ENCODE measurements at places on chromosomes 6 and 20. TPM values are rescaled to one million over a fixed set of nuclear protein-coding genes. Genes with fewer than 3 reads are reported as not detected.
A peak's percentile ranks its signal among the peaks of the same experiment; 100 is the strongest.

DNA sequence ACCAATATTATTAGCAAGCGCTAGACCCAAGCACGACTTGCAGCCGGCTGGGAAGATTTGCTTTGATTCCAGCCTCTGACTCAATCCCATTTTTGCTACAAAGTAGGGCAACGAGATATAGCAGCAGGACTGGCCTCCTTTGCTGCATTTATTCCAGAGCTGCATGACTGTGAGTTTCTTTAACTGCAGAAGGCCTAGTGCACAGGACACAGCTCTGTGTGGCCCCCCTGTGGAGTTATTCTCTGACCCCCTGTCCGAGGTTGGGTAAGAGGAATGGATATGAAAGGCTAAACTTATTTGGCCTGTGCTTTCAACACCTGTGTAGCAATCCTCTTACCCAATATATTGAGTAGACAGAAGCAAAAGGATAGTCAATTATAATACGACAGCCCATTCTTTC, 133.3 kb upstream of the SPTLC3 start:
- no peaks in the 10 kb centered on the region for H3K4me1 ChIP-seq
- H3K4me3 ChIP-seq, result no peak overlapping the region
- H3K27ac ChIP-seq, result no peak overlapping the region
- H3K27me3 ChIP-seq, result no peaks in the 10 kb centered on the region
- DNase-seq, result peak; percentile 35

Gene GNMT
- 7.0 TPM for total RNA-seq

Gene SCUBE3
- total RNA-seq, result not detected

DNA sequence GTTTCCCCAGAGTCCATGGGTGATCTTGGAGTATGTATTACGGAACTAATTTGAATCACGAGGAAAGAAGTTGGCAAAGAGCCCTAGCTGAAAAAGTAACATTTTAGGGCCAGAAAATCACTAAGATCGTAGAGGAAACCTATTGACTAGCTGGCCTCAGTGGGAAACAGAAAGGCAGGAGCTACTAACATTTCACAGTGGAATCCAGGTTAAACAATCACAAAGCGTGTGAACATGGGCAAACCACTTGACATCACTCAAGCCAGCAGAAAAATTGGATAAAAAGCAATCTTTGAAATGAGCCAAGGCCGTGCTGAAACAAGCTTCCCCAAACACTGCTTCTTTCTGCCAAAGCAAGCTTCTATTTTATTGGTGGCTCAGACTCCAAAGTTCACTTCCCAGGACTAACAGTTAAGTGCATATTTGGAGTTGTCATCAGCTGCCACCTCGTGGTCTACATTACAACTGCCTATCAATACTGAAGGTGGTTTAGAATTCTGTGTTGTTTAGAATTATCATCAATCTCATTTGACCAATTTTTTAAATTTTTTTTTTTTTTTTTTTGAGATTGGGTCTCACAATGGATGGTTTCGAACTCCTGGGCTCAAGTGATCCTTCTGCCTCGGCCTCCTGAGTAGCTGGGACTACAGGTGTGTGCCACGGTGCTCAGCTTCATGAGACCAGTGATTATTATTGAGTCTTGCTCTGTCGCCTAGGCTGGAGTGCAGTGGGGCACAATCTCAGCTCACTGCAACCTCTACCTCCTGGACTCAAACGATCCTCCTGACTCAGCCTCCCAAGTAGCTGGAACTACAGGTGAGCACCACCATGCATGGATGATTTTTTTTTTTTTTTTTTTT, 10.6 kb downstream of the RPS10 start:
- peak; percentile 99 for DNase-seq
- peaks cover 16% of the 10 kb centered on the region for H3K36me3 ChIP-seq
- H3K27ac ChIP-seq, result peak overlapping the region; percentile 82
- peaks cover 49% of the 10 kb centered on the region for H3K4me1 ChIP-seq
- H3K4me3 ChIP-seq, result peak overlapping the region; percentile 42
- H3K27me3 ChIP-seq, result no peaks in the 10 kb centered on the region

DNA sequence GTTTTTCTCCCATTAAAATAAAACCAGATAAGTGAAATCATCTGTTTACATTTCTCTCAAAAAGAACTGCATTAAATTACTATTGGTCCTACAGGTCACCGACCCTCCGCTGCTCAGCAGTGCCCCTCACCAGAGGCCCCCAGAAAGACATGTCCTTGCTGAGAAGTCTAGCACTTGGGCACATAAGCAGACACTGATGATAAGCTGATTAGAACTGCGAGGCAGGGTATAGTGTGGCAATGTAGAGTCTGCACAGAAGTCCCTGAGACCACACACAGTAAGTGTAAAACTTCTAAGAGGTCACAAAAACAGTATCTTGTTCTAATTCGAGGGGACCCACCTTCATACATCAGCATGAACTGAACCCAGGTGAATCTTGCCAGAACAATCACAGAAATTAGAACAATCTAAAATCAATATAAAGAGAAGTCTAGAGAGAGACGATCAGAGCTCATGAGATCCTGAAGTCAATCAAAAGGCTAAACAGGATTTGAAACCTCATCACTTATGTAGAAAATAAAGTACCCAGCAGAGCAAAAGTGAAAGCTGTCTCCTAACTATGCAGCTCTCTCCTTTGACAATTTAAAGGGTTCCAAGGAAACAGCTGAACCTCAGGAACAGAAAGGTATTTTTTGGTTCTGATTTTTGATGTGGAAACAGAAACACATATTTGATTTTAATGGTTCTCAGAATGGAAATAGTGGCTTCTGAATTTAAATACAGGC, 182.9 kb downstream of the PTPRT start:
- H3K27me3 ChIP-seq, result no peaks in the 10 kb centered on the region
- no peak overlapping the region for H3K27ac ChIP-seq
- no peaks in the 10 kb centered on the region for H3K36me3 ChIP-seq
- H3K4me3 ChIP-seq, result no peak overlapping the region
- DNase-seq, result no peak

GRCh38 chr20:23362392-23363256, 642 bp downstream of the GZF1 start:
- H3K4me3 ChIP-seq, result peak overlapping the region; percentile 92
- peaks cover 17% of the 10 kb centered on the region for H3K36me3 ChIP-seq
- peak; percentile 46 for DNase-seq
- peaks cover 66% of the 10 kb centered on the region for H3K4me1 ChIP-seq
- H3K27ac ChIP-seq, result peak overlapping the region; percentile 72

DNA sequence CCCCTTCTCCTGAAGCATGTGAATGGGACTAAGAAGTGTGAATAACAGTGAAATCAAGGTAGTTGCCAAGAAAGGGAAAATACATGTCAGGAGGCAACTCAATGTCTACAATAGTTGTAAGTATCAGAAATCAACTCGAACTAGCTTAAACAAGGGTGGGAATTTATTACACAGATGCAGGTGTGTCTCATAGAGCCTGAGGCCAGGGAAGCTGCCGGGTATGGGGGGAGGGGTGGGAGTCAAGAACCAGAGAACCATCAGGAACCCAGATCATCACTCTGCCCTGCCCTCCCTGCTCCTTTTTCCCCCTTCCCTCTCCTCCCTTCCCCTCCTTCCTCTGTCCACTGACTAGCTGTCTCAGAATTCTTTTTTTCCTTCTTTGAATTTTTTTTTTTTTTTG, 34.9 kb upstream of the BMP6 start:
- no peak overlapping the region for H3K27ac ChIP-seq
- H3K36me3 ChIP-seq, result no peaks in the 10 kb centered on the region
- no peak overlapping the region for H3K4me3 ChIP-seq
- H3K27me3 ChIP-seq, result no peaks in the 10 kb centered on the region

Gene SLC12A5
- total RNA-seq, result 5.3 TPM

DNA sequence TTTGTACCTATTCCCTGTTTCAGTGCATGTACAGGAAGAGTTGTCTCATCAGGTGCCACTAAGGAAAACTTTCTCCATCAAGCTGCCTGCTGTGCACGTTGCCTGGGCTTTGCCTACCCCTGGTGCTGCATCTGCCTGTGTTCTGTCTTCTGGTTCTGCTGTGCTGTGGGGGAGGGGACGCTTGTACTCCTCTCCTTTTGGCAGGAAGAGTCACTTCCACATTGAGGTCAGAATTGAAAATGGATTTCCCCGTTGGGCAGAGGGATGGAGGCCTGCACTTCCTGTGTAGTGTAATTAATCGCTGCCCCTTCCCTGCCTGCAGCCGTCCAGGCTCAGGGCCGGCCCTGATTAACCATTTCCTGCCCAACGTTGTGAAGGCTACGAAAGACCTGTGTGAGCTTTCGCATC, 153.3 kb downstream of the SCML4 start:
- no peak overlapping the region for H3K4me3 ChIP-seq
- no peak for DNase-seq
- H3K36me3 ChIP-seq, result no peaks in the 10 kb centered on the region
- no peaks in the 10 kb centered on the region for H3K27me3 ChIP-seq
- H3K4me1 ChIP-seq, result peaks cover 53% of the 10 kb centered on the region
- H3K27ac ChIP-seq, result no peak overlapping the region

DNA sequence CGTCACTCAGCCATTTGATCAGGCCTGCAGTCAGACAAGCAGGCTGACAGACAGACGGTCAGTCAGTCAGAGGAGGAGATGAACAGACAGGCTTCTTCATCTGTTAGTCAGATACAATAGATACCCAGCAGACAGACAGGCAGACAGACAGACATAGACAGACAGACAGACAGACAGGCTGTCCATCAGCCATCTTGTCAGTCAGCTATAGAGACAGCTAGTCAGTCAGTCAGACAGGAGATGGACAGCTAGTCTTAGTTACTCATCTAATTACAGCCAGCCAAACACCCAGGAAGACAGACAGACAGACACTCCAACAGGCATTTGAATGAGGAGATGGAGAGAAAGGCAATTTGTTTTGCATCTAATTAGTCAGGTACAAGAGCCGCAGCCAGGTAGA, 36.4 kb downstream of the KCNB1 start:
- peaks cover 13% of the 10 kb centered on the region for H3K4me1 ChIP-seq
- DNase-seq, result no peak
- H3K4me3 ChIP-seq, result no peak overlapping the region
- H3K27ac ChIP-seq, result no peak overlapping the region

Gene SPAG4
- 2.5 TPM for total RNA-seq

GRCh38 chr6:80541886-80542285, 435.4 kb downstream of the BCKDHB start:
- no peak overlapping the region for H3K4me3 ChIP-seq
- H3K27ac ChIP-seq, result no peak overlapping the region
- no peak for DNase-seq
- no peaks in the 10 kb centered on the region for H3K4me1 ChIP-seq

GRCh38 chr6:167210375-167211294, 52.9 kb upstream of the GPR31 start:
- H3K36me3 ChIP-seq, result no peaks in the 10 kb centered on the region
- H3K4me3 ChIP-seq, result no peak overlapping the region
- H3K27me3 ChIP-seq, result no peaks in the 10 kb centered on the region
- H3K4me1 ChIP-seq, result peaks cover 77% of the 10 kb centered on the region

Gene BPIFB4
- not detected for total RNA-seq

- no peak for DNase-seq
- H3K27me3 ChIP-seq, result no peaks in the 10 kb centered on the region
- no peak overlapping the region for H3K4me3 ChIP-seq
- H3K27ac ChIP-seq, result no peak overlapping the region
- H3K36me3 ChIP-seq, result no peaks in the 10 kb centered on the region
These were observed 44.7 kb upstream of the ECI2 start for GRCh38 chr6:4179960-4180651.

DNA sequence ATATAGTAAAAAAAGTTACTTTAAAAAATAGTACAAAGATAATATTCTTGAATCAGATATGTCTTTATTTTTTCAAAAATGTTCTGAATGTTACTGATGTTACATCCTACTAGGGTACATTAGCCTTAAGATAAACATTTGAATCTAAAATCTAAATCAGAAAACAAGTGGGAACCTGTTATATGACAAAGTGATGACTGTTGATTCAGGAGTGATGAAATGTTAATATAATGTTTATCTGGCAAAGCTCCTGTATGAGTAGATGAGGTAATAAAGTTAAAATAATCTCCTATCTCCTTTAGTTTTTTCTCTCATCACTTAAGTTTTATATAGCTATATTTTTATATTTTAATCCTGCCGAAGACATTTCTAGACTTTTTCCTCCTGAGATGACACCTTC, 4.2 kb downstream of the DOP1A start:
- H3K4me3 ChIP-seq, result no peak overlapping the region
- no peaks in the 10 kb centered on the region for H3K27me3 ChIP-seq
- no peak for DNase-seq
- peaks cover 14% of the 10 kb centered on the region for H3K4me1 ChIP-seq
- H3K27ac ChIP-seq, result no peak overlapping the region
- H3K36me3 ChIP-seq, result no peaks in the 10 kb centered on the region

Gene CRIP3
- 6.3 TPM for total RNA-seq

Gene PBOV1
- not detected for total RNA-seq

- H3K27me3 ChIP-seq, result peaks cover 64% of the 10 kb centered on the region
- H3K4me1 ChIP-seq, result peaks cover 22% of the 10 kb centered on the region
- no peak for DNase-seq
- no peak overlapping the region for H3K27ac ChIP-seq
These were observed 36.4 kb downstream of the RPP40 start for GRCh38 chr6:4967301-4968030.

Gene MYB
- 0.20 TPM for total RNA-seq

GRCh38 chr6:2725999-2726567, 24.6 kb downstream of the MYLK4 start:
- H3K36me3 ChIP-seq, result no peaks in the 10 kb centered on the region
- H3K4me1 ChIP-seq, result no peaks in the 10 kb centered on the region
- H3K27me3 ChIP-seq, result peaks cover 18% of the 10 kb centered on the region
- no peak for DNase-seq
- H3K4me3 ChIP-seq, result no peak overlapping the region

DNA sequence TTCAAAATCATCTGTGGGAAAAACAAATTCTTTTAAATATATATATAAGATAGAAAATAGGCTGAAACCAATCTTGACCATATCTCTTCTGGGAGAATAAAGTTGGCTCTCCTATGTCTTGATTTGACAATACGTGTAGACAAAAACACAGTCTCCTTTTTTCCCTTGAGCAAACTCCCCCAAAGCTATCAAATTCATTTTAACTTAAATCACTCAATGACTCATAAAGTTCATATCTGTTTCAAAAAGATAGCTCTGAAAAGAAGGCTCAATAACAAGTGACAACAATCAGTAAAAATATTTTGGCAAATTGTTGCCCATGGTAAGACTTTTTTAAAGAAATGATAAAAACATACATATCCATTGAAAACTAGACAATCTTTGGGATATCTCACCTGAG, 236.0 kb upstream of the TENT5A start:
- no peak for DNase-seq
- H3K4me3 ChIP-seq, result no peak overlapping the region
- no peaks in the 10 kb centered on the region for H3K36me3 ChIP-seq
- no peaks in the 10 kb centered on the region for H3K27me3 ChIP-seq

- H3K27ac ChIP-seq, result peak overlapping the region; percentile 9
- H3K4me1 ChIP-seq, result peaks cover 38% of the 10 kb centered on the region
- DNase-seq, result no peak
- peak overlapping the region; percentile 70 for H3K4me3 ChIP-seq
- H3K27me3 ChIP-seq, result peaks cover 31% of the 10 kb centered on the region
These were observed 46.3 kb downstream of the OR2B2 start for GRCh38 chr6:27865850-27866356.

Gene NRSN1
- not detected for total RNA-seq

Gene TOX2
- total RNA-seq, result not detected

- H3K4me1 ChIP-seq, result peaks cover 3% of the 10 kb centered on the region
- H3K36me3 ChIP-seq, result no peaks in the 10 kb centered on the region
- DNase-seq, result no peak
- H3K27ac ChIP-seq, result no peak overlapping the region
These were observed 35.0 kb upstream of the ENTPD6 start for GRCh38 chr20:25160467-25160866.

Gene DDO
- total RNA-seq, result 10.3 TPM
